Hippocampal formation (tissue), 2 donors: ENCODE measurements at places on chromosomes 11 and 22.

- DNase-seq = no peak
Measured at GRCh38 chr11:71418643-71419042, 29.6 kb downstream of the DHCR7 start.

DNA sequence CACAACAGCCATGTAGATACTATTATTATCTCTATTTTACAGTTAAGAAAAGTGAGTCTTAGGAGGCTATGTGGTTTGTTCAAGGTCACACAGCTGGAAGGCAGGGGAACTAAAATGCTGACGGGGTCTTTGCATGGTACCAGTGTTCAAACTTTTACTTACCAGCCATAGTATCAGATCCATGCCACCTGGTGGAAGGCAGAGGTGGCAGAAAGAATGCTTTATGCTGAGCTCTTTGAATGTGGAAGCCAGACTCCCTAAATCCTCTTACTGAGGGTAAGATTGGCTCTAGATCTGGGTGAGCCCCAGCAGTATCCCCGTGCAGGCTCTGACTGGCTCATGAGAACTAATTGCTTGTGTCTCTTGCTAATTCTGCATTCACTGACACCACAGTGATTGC is 54.3 kb upstream of the NAV2 start:
- no peak for DNase-seq

DNA sequence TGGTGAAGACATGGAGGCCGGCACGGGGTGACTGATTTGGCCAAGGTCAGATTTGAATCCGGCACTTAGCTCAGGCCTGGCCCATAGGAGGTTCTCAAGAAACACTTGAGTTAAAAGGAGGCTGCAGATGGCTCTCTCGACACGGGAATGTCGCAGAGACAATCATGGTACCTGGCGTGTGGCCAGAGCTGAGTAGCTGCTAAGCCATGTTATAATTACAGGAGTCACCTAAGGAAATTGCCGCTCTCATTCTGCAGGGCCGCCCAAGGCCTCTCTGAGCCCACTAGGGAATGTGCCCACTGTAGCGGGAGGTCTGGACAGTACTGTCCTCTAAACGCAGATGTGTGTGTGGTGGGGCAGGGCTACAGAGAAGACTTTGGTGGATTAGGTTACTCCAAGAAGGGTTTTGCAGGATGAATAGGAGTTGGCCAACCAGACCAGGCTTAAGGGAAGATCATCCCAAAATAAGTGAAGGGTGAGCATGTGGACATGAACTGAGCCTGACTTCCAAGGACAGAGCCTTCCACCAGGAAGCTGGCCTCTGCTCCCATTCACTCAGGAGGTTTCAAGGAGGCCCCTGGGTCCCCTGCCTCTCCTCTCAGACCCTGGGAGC is 19.3 kb upstream of the PRR5 start:
- DNase-seq = no peak

DNA sequence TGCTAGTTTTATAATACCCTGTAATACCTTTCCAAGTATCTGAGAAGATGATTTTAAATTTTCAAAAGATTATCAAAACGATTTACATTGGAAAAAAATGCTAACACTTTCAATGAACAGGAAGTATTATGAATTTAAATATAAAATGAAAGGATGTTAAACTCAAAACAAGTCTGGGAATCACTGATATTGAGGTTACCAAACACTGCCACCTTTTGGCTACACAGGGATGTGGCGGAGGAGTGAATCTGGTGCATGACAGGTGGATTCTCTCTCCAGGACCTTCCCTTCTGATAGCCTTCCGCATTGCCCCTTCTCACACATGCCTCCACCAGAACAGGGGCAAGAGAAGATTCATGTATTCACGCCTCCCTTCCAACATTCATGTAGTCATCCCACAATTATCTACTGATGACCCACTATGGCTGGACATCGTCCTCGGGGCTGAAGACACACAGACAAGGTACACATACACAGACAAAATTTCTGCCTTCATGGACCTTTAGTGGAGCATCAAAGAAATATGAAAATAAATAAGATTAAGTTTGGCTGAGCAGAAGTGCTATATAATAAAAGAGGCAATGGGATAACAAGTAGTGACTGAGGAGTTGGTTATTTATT is 34.7 kb downstream of the ATG16L2 start:
- no peak for DNase-seq

- no peak for DNase-seq
Measured at GRCh38 chr11:12901874-12902481, 107.1 kb upstream of the RASSF10 start.
